ENCODE measurements at places on chromosomes 3 and 15.

DNA sequence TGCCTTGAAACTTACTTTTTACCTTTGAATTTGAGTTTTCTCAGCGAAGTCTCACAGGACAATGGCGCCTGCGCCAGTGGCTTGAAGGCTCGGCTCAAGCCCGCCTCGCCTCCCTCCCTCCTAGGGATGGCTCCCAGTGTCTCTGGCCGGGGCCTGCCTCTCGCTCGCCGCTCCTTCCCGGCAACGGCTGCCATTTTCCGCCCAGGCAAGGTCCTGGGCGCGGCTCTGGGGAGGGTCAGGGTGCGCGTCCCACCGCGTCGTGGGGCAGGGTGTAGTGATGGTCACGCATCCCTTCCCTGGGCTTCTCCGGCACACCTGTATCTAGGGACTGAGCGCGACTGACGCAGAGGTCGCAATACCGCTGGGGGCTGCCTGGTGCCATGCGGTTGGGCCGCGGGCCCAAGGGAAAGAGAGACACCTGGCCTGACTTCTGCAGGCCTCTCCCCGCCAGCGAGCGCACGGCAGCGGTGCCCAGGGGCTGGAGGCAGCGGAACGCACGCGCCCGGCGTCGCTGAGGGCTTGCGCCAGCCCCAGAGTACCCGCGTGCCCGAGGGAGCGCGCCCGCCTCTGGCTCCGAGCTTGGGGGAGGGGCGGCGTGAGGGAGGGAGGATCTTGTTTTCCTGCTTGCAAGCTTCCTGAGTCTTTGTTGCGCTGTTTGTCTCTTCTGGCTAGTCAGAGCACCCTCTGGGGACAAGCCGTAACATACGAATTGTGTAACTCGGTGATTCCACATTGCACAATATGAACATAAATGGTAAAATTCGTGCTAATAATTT lies 20.7 kb upstream of the FEM1B start:
- peak; percentile 67 for DNase-seq

DNA sequence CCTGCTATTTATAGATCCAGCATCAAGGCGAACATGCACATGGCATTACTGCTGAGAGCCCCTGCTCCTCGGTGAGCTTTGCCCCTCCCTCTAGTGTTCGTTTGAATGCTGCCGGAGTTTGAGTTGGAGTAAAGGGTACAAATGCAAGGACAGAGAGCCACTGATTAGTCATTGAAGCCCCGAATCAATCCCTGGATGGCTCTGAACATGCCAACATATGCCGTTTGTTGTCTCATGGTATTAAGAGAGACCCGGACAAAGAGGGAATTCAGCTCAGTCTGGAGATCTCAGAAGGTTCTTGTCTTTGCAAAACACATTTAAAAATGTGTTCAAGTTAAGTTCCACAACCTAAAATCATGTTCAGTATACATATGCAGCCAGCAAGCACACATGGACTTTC lies 789.2 kb upstream of the NR2F2 start:
- DNase-seq = no peak

- DNase-seq = no peak
Observed at GRCh38 chr3:35500641-35501350, 138.5 kb upstream of the ARPP21 start.

- DNase-seq = no peak
Observed at GRCh38 chr15:77376770-77377169, 43.1 kb downstream of the PEAK1 start.

DNA sequence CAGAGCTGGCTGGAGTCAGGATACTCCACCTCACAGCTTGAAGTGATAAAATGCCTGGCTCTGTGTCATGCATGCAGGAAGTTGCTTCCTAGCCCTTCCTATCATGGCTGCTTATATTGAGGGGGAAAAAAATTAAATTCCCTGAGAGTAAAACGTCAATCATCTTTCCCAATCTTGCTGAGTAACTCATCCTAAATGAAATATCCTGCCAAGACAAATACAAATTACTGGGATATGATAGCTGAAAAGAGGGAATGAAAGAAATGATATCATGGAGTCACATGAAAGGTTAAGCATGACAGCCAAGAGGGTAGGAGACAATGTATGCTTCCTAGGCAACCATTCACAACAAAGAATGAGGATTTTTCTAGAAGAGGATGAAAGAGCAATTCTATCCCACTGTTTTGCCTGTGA lies 110.6 kb downstream of the ABI3BP start:
- DNase-seq = no peak

- no peak for DNase-seq
Observed at GRCh38 chr3:27025718-27026117, 343.5 kb downstream of the NEK10 start.

GRCh38 chr3:54870423-54870822 lies 57.4 kb downstream of the LRTM1 start:
- no peak for DNase-seq

DNA sequence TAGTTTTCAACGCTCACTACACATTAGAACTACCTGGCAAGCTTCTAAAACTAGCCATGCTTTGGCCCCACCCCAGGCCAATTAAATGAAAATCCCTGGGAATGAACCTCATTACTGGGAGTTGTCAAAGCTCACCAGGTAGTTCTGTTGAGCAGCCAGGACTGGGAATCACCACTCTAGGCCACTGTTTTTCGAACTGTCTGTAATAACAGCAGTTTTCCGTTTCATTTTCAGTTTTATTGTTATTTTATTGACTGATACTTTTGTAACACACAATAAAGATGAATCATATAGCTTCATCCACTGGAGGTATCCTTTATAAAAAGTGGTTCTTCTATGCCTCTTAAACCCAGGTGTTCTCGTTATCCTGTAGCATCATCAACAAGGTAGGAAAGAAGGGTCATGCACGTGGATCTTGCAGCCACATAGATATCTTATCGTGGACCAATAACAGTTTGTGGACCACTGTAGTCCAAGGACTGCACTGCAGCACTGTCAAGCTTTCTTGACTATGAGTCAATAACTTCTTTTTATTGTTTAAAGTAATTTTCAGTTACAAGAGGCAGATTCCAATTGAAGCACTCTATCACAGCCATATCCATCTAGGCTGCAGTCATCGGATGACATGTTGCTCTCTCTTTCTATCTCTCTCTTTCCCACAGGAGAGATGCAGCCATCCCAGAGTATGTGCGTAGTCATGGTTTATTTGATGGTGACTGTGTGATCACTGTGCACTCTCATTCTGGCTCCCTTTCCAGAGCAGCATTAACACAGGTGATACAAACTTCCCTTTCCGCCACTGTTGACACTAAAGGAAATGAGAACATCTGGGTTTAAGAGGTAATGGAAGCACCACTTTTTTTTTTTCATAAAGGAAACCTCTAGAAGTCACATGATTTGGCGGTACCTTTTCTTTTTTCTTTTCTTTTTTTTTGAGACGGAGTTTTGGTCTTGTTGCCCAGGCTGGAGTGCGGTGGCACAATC lies 39.0 kb upstream of the BLM start:
- no peak for DNase-seq

GRCh38 chr15:31540633-31541032 lies 214.0 kb downstream of the KLF13 start:
- no peak for DNase-seq

DNA sequence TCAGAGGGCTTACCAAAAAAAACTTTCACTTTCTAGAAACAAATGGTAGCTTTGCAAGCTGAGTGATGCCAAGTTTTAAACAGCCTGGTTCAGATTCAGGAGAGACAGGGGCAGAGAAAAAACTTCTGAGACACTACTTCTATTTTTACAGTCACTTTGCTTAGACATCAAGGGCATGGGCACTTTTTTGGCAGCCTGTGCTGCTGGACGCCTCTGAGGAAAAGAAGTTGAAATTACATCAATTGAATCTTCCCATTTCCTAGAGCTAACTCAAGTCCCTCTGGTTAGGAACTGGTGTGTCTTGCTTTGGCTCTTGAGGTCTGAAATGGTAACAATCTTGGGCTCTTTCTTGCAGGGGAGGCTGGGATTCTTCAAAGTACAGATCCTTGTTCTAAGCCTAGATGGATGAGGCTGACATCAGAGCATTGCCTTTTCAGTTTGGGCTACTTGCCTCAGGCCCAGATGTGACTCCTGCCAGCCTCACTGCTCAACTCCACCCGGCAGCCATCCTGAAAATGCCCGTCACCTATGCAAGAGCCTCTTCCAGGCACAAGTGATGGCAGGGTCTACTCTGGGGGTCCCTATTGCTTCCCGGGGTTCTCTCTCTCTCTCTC lies 357.5 kb downstream of the FOXP1 start:
- DNase-seq = peak; percentile 8

GRCh38 chr3:142366434-142366833 lies 81.4 kb downstream of the XRN1 start:
- no peak for DNase-seq

All from stimulated activated CD4-positive, alpha-beta T cell treated with anti-CD3 and anti-CD28 coated beads, Interleukin-12 subunit alpha, Interleukin-12 subunit beta, amount 100 ng/mL, for 4 hours (primary cell).